ENCODE measurements at places on chromosomes 5 and 9.
A peak's percentile ranks its signal among the peaks of the same experiment; 100 is the strongest.

DNA sequence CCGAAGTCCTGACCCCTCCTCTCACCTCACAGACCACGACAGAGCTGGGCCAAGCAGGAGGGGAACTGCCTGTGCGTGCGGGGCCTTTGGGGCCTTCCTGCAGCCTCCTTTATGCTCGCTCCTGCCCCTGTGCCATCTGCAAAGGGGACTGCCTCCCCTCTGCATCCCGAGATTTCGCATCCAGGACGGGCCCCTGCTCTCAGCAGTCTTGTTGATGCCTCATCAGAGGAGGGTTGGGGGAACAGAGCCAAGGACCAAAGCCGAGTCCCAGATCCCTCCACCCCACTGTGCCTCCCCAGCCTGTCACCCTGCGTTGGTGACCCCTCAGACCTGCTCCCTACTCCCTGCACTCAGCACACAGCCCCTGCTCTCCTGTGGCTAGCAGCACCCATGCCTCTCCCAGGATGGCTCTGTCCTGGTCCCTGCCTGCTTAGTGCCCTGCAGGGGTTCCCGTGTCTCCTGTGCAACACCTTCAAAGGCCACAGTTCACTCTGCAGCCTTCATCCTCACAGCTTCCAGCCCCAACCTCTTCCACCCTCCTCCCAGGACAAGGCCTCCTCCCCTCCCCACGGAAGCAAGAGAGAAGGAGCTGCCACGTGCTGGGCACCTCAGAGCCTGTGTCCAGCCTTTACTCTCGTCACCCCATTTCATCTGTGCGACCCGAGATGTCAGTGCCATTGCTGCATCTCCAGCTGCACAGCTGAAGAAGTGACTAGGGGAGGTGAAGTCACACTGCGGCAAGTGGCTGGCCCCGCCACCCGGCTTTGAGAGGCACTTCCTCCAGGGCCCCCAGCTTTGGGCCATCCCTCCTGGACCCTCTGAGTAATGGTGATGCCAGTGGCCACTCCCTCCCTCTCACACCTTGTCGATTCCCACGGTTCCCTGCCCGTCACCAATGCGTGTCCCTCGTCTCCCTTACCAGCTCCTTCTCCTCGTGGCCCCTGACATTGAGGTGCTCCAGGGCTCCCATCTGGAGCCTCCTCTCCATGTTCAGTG is 62.6 kb upstream of the LRRTM2 start:
- no peak for DNase-seq

DNA sequence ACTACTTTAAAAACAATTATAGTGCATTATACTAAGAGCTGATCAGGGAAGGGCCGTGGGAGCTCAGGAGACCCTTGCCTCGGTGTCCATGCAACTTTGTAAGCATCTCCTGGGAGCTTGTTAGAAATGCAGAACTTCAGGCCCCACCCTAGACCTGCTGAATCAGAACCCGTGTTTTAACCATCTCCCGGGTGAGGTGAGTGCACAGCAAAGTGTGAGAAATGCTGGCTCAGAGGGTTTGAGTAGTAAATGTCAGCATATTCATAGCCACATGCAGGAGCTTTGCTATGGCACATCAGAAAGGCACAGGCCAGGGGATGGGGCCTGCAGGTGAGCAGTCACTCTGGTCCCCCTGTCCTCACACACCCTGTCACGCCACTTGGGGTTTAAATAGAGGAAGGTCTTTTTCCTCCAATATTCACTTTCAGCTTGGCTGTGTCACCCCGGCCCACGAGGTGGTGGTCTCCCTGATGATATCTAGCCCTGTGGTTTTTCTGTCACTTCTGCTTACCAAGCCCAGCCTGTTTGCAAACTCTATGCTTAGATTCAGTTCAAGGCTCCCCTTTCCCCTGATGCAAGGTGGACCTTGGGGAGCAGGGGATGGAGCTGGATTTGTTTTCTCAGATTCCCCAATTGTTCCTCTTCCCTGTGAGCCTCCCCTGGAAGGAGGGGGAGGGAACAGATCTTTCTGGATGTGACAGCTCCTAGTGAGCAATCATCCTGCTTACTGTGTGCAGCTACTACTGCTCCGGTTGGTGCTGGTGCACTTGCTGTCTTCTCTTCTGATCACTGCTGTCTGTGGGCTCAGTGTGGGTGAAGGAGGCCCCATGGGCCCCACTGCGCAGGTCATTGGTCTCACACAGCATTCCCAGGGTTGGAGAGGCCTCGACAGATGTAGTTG is 51.8 kb upstream of the TGFBR1 start:
- no peak for DNase-seq

- DNase-seq = no peak
Measured at GRCh38 chr9:9045072-9045471, 1245.5 kb upstream of the DMAC1 start.

GRCh38 chr9:89464300-89464901 is 33.5 kb downstream of the SEMA4D start:
- DNase-seq = no peak

DNA sequence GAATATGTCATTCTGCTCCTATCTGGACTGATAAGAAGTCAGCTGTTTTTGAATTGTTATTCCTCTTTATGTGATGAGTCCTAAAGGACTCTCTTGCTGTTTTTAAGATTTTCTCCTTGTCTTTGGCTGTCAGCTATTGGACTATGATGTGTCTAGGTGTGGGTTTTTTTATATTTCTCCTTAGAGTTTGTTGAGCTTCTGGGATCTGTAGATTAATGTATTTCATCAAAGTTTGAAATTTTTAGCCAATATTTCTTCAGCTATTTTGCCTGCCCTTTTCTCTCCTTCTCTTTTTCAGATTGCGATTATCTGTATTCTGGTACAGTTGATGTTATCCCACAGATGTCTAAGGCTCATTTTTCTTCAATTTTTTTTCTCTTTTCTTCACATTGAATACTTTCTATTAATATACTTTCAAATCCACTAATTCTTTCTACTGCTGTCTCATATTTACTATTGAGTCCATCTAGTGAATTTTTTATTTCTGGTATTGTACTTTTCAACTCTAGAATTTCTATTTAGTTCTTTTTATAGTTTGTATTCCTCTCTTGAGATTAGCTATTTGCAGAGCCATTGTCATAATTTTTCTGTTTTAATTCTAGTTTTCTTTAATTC is 31.1 kb downstream of the RPS23 start:
- DNase-seq = no peak

DNA sequence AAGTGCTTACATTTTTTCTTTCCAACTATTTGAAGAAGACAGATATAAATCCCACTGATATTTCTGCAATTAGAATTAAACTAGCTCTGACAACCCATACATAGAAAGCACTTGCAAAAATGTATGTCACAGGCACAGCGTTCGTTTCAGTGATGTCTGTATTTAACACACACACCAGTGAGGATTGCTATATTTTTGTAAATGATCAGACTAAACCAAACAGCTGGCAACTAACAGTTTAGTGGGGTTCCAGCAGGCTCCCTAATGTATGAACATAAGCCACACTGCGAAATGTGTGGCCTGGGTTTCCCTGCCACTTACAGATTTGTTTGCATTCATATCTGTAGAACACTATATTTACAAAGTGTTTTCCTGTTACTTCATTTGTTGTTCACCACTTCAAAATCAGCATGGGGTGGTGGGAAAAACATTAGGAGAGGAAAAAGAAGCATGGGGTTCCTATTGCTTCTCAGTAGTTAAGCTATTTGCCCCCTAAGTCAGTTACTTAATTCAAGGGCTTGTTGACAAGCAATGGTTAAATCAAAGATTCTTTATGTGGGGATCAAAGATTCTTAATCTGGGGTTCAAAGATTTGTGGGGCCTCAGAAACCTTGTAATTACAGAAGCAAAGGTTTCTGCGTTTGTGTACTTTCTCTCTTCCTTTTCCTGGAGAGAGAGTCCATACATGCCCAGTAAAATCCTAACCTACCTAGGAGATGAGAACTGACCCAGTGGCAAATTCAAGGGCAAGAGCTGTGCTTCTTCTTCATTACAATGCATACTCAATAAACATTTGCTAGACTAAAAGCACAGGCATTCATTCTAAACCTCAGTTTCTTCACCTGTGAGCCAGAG is 27.1 kb downstream of the ZNF608 start:
- no peak for DNase-seq

DNA sequence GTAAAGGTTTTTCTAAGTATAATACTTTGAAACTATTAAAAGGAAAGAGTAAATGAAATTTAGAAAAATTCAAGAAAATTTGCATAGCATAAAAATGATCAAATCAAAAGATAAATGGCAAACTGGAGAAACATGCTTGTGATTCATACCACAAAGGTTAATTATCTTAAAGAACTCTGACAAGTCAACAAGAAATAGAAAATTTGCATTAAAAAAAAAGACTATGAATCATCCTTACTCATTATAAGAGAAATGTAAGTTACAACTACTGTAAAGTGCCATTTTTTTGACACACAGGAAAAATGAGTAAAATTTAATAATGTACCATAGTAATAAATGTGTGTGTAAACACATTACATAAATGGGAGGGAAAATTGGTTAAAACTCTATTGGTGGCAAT is 624.4 kb upstream of the C9orf72 start:
- no peak for DNase-seq

- DNase-seq = peak; percentile 85
Measured at GRCh38 chr5:55712023-55712859, at the start of gene SLC38A9. TSS of gene SLC38A9 (minus strand) at chr5:55712324. CDS start at chr5:55697958, 14,366 bp downstream.

DNA sequence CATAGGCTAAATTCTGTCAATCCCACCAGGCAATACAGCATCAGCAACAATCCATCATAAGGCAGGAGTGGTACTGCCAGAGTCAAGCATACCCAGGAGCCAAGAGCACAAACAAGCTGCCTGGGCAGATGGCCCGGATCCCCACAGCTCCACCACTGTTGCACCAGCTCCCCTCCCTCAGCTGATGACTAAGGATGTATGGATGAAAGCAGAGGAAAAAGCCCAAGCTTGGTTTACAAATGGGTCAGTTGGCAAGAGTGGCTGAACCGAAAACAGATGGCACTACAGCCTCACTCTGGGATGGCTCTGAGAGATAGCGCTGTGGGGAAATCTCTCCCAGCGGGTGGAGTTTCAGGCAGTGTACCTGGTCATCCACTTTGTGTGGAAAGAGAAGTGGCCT is 29.4 kb downstream of the DROSHA start:
- no peak for DNase-seq

- DNase-seq = no peak
Measured at GRCh38 chr5:119515192-119515591, 62.9 kb downstream of the HSD17B4 start.

DNA sequence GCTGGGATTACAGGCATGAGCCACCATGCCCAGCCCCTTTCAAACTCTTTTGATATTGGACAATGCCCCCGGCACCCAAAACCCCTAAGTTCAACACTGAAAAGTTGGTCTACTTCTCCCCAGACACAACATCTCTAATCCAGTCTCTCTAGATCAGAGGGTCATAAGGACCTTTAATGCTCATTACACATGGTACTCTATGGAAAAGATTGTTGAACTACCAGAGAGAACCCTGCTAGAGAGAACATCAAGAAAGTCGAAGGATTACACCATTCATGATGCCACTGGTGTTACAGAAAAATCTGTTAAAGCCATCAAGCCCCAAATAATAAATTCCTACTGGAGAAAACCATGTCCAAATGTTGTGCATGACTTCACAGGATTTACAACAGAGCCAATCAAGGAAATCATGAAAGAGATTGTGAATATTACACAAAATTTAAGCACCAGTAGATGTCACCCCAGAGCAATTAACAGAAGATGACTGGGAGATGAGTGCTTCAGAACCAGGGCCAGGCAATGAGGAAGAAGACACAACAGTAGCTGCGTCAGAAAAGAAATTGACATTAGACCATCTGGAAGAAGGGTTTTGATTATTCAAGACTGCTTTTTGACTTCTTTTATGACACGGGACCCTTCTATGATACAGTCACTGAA is 28.3 kb upstream of the NIPAL4 start:
- DNase-seq = no peak

- DNase-seq = no peak
Measured at GRCh38 chr9:31388660-31389059, 995.8 kb upstream of the ACO1 start.

- DNase-seq = no peak
Measured at GRCh38 chr9:96344458-96345180, 38.9 kb downstream of the SLC35D2 start.

DNA sequence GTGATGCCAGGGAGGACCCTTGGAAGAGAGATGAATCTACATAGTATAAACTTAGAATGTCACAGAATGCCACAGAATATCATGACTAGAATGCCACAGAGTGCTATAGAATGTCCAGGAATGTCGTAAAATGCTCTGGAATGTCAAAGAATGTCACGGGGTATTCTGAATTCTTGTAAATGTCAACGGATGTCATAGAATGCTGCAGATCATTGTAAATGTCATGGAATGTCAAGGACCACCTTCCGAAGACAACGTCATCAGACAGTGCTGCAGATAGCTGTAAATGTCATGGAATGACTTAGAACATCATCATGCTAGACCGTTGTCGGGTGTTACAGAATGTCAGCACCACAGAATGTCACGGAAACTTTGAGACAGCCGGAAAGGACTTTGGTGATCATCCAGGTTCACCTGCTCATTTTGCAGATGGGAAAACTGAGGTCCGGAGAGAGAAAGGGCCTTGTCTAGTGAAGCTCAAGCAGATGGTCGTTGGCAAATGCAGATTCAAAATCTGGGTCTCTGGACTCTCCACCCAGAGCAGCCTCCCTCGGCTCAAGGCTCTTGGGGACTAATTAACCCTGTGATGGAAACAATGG is 117.1 kb downstream of the LHX2 start:
- DNase-seq = no peak

GRCh38 chr5:132019857-132020555 is 8.5 kb upstream of the ACSL6 start:
- DNase-seq = peak; percentile 26

DNA sequence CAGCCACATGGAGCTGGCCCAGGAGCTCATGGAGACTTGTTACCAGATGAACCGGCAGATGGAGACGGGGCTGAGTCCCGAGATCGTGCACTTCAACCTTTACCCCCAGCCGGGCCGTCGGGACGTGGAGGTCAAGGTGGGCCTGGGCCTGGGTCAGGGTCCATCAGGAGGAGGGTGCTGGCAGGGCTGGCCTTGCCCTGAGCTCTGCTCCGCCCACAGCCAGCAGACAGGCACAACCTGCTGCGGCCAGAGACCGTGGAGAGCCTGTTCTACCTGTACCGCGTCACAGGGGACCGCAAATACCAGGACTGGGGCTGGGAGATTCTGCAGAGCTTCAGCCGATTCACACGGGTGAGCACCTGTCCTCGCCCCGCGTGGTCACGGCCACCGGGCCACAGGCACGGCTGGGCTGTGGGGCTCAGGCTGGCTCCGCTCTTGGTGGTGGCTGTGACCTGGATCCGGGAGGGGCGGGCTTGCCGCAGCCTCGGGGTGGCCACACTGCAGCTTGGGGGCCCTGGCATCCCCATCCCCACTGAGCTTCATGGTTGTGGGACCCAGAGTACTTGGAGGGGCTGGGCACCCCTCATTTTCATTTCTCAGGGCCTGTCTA is 7.1 kb downstream of the DPP7 start:
- DNase-seq = no peak

- no peak for DNase-seq
Measured at GRCh38 chr5:81265101-81265500, 32.0 kb downstream of the CKMT2 start.

DNA sequence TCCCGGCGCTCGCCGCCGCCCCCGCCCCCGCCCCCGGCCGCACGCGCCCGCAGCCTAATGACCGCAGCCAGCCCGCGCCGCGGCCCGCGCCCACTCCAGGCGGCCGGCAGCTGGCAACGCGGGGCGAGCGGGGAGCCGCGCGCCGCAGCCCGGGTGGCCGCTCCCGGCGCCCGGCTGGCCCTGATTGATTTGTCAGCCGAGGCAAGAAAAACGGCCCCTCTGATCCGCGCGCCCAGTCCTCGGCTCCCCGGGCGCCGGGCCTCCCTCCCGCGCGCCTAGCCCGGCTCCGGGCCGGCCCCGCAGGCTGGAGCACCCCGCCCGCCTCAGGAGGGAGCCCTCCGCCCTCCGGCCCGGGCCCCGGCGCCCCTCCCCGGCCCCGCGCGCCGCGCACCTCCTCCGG is 11.9 kb upstream of the LHX2 start:
- no peak for DNase-seq

All from activated CD8-positive, alpha-beta memory T cell treated with anti-CD3 and anti-CD28 coated beads for 4 hours (primary cell).